ENCODE measurements at places on chromosomes 6 and 20.

- DNase-seq = no peak
These were observed 81.6 kb downstream of the PXDC1 start for GRCh38 chr6:3669916-3670315.

DNA sequence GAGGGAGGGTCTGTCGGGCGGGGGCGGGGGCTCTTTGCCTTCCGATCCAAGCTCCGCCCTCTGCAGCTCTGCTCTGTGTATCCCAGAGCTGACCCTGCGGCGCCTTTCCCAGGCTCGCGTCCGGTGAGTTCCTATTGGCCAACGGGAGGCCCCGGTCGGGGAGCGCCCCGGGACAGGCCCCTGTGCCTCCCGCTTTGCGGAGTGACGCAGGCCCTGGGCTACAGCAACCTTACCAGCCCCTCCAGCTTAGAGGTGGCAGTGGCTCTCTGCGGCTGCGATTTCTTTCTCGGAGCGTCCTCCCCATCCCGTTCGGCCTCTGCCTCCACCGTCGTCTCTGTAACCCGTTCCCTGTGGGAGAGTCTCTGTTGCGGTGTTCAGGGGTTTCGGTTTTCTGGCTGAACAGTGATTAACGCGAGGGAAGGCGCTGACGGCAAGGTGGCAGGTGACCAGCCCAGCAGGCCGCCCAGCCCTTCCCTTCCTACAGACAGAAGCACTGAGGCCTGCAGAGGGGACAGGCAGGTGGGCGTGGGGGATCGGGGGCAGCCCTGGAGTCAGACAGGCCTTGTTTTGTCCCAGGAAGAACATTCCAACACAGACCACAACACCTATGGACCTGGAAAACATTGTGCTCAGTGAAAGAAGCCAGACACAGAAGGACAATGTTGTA lies 18.1 kb upstream of the CEBPB start:
- no peak for DNase-seq

GRCh38 chr6:46051962-46052361 lies 36.3 kb upstream of the CLIC5 start:
- no peak for DNase-seq

DNA sequence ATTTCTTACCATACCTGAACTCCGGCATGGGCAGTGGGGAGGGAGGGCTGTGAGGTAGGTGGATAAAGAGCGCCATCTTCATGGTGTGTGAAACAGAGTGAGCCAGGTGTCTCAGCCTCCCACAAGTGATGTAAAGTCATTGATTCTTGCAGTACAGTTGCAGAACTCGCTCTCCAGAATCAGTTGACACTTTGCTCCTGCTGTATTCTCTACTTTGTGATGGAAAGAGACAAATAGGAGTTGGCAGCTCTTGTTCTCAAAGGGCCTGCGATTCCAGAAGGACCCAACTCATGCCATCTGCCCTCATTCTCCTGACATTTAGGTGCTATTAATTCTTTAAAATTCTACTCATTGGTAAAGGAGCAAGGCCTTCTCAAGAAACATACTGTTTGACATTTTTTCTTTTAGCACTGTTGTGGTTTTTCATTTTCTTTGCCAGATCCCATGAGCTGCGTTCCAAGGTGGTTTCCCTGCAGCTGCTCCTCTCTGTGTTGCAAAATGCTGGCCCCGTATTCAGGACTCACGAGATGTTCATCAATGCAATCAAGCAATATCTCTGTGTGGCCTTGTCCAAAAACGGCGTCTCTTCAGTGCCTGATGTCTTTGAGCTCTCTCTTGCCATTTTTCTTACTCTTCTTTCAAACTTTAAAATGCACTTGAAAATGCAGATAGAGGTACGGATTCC lies 49.3 kb downstream of the ARFGEF2 start:
- DNase-seq = no peak

GRCh38 chr20:62721511-62722370 lies 13.1 kb downstream of the NTSR1 start:
- DNase-seq = no peak

DNA sequence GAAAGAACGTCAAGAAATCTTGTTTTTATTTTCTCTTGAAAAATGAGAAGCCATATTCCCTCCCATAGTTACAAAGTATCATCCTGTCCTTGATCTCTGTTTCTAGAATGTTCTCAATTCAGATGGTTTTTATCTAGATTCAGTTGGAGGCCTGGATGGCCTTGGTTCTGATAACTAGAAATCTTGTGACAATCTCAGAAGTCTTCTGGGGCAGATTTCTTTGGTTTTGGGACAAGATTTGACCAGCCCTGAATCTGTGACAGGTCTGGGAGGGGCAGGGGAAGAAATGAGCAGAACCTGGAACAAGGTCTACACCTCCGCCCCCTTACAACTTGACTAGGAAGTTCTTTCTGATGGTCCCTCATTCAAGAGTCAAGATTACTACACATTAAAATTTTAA lies 41.4 kb upstream of the AKIRIN2 start:
- no peak for DNase-seq

GRCh38 chr6:28400122-28400451 lies 540 bp upstream of the ZSCAN12 start:
- DNase-seq = no peak

DNA sequence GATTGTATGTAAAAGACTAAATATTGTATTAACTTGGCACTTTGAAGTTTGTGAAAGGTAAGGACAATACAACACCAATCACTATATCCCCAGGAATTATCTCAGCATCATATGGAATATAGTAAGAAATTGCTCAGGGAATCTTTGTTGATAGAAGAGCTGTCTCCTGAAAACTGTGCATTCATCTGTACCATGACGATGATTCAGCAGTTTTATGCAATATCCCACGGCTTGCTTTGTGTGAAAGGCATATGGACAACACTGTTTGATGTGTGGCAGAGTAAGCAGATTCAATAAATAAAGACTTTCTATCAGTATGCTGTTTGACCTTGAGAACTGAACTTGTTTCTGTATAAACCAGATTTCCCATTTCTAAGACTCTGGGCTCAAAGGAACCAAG lies 147.5 kb upstream of the PLN start:
- no peak for DNase-seq

DNA sequence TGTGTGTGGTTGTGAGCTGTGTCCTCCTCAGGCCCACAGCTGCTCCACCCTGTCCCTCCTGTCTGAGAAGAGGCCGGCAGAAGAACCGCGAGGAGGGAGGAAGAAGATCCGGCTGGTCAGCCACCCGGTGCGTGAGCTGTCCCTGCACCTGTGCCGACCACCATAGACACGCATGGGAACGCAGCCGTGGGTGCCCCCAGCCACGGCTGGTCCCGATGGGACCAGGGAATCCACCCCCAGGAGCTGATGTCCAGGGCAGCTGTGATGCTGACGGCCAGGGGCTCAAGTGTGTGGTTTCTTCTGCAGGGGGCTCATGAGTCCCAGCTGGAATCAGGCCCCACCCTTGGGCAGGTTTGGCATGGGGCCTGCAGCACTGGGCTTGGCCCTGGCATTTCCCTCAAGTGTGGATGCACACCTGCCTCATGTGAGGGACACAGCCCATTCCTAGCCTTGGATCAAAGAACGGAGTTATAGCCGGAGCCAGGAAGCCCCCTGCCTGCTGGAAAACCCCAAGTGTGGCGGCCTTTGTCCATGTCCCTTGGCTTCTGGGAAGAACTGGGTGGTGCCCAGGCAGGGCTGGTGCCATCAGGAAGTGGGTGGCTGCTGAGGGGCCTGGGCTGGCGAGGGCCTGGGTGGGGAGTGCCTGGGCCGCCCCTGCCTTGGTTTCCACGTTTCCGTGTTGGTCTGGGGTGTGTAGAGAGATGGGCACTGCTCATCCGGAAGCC lies 4.6 kb upstream of the TNFRSF6B start:
- DNase-seq = no peak

All from stimulated activated CD4-positive, alpha-beta T cell treated with anti-CD3 and anti-CD28 coated beads, Interleukin-15, amount 100 ng/mL, for 24 hours (primary cell).